Cardiac atrium fibroblast (primary cell): ENCODE measurements at places on chromosomes 6 and 20. TPM values are rescaled to one million over a fixed set of nuclear protein-coding genes. Genes with fewer than 3 reads are reported as not detected.

The UNC93A gene
- total RNA-seq = not detected in 2 replicates

The KCNG1 gene
- total RNA-seq = 5.2 and 9.1 TPM in 2 replicates

The SLC22A3 gene
- total RNA-seq = 3.2 and 3.4 TPM in 2 replicates

The HLA-DOA gene
- not detected in 2 replicates for total RNA-seq

The PRR18 gene
- not detected in 2 replicates for total RNA-seq

The CCM2L gene
- total RNA-seq = 0.65 and 1.8 TPM in 2 replicates

The HSPA1B gene
- total RNA-seq = 61.4 and 72.9 TPM in 2 replicates
